ENCODE measurements at places on chromosomes 3 and 15. TPM values are rescaled to one million over a fixed set of nuclear protein-coding genes. Genes with fewer than 3 reads are reported as not detected.

AP3B2 gene
- total RNA-seq = not detected

GOLGB1 gene
- 60.8 TPM for total RNA-seq

INKA1 gene
- total RNA-seq = 0.40 TPM

STRC gene
- 0.59 TPM for total RNA-seq

TRH gene
- not detected for total RNA-seq

ACVR2B gene
- total RNA-seq = 11.0 TPM

KPNA1 gene
- total RNA-seq = 78.2 TPM

FANCD2OS gene
- total RNA-seq = not detected

C3orf49 gene
- not detected for total RNA-seq

Measured in PC-9 (cell line).